ENCODE measurements at places on chromosomes 6 and 20.

DNA sequence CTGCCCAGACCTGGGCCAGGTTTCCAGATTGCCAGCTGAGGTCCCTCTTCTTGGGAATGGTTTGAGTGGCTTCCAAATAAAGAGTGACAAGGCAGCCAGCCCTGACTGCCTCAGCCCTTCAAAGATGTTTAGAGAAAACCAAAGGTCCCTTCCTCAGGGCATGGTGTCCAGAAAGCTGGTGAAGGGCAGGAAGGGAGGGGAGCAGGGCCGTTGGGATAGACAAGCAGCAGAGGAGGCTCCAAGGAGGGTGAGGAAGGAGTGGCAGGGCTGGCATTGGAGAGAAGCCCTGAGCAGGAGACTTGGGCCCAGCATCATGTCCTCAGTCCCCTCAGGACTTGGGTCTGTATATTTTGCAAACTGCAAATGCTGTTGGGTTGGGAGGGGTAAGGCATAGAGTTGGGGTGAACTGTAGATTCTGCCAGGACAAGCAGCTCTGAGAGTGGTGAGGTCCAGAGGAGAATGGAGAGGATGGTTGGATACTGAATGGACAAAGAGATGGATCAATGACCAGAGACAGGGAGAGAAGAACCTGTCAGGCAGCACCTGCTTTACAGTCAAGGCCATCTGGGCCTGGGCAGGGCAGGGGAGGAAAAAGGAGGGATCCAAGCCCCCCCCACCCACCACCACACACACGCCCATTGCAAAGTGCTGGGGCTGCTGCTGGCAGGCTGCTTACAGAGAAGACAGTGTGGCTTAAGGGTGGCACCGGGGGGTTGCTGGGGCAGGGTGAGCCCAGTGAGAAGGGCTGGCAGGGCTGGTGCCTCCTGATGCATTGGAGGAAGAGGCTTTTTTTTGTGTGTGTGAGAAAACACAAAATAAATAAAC lies 5.5 kb upstream of the DSN1 start:
- DNase-seq: no peak

DNA sequence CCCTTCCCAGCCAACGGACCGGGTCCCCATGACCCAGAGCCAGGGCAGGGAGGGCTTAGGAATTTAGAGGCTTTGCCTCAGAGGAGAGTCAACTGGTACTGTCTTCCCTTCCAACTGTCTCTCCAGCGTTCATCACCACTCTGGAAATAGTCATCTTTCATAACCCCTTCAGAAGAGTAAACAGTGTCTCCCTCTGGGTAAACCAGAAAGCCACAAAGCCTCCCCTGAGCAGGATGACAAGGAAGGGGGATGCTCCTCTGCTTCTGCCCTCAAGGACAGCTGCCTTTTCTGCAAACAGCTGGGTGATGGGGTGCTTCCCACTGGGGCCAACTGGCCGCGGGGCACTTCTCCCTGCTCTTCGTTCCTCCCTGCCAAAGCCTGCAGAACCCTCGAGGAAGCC lies 90.1 kb downstream of the PSMG4 start:
- DNase-seq: no peak

- peak; percentile 31 for DNase-seq
These were observed 6.4 kb upstream of the ABHD16B start for GRCh38 chr20:63854766-63855362.

DNA sequence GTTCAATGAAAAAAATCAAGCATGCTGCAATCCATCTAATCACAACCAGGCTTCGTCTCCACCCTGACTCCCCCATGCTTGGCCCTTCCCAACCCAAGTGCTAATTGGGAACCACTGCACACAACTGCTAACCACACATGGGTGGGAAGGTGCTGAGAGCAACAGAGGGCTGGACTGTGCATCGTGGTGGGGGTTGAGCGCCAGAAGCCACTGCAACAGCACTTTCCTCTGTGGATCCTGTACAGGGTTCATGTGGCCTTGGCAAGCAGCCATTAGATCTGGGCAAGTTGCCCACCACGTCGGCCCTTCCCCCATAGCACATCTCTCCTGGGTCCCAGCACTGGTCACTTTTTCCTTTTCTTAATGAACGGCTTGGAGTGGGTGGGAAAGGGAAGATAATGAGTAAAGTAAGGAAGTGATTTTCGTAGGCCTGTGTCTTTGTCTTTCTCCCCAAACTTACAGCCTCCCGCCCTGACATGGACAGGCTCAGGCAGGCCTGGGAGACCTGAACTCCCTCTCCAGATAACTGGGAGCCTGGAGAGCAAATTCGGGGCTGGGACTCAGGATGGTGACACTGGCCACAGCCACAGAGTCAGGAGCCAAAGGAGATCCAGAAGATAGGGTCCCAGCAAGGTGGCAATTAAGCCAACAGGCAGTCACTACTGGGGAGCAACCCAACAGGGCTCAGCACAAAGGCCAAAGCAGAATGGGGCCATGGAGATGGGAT lies 34.4 kb upstream of the MRPS10 start:
- DNase-seq: peak; percentile 20

DNA sequence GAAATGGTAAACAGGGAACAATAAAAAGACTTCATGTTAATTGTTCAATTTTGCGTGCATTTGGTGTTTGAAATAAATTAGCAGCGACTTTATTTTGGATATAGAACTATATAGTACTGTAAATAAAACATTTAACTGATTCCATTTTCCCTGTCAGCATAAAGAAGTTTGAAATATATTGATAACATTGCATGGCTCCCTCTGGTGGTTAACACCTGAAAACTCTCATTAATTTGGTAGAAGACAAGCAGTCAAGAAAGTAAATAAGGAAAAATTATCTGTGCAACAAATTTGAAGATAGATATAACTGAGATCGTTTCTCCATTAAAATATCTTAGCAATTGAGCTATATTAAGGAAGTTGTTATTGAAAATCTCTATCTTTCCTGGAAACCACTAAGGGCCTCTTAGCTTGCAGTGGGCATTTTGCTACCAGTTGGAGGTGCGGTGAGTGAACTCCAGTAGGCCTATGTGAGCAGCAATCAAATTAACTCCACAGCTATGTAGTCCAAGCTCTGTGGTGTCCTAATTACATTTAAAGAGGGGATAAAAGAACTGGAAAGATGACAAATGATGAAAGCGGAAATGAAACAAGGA lies 435.7 kb upstream of the FKBP1C start:
- no peak for DNase-seq

DNA sequence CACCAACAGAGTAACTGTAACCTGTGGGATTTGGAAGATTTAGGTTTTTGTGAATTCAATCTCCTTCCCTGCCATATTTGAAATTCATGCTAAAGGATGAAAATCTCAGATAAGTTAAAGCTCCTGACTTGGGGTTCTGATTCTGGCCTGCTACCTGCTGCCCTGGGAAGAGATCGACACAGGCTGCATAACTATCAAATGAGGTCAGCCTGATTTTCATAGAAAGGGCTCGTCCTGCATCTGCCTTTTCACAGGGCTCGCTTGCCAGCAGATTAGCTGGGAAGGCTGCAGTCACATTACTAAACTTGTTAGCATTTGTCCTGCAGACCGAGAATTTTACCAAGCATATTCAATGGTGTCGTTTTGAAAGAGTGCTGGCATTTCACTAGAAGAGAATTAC lies 14.6 kb downstream of the GCLC start:
- DNase-seq: peak; percentile 6

- DNase-seq: no peak
These were observed 188.1 kb downstream of the UBE3D start for GRCh38 chr6:82877213-82878195.

DNA sequence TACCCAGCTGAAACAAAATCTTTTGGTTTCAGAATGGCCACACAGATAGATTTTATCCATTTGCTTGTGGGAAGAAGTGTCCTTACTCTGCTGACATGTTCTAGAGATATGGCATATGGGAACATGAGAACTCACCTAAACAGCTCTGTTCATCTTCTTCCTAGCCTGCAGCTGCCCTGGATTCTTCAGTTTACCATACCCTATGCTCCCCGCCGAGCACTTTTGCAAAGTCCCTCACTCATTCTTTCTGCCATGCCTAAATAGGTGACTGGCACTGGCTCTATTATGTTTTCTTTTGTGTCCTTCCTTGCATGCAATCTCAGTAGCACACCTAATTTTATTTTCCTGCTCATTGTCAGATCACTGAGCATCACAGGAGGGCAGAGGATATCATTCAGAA lies 293.7 kb upstream of the RSPO3 start:
- DNase-seq: no peak

DNA sequence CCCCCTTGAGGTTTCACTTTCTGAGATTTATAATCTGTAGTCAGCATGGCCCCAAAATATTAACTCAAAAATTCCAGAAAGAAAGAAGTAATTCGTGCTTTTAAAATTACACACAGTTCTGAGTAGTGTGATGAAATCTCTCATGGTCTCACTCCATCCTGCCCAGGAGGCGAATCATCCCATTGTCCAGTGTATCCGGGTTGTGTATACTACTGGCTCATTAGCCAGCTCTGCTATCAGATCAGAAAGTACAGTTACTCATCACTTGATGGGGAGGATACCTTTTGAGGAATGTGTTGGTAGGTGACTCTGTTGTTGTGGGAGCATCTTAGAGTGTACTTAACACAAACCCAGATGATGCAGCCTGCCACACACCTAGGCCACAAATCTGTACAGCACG lies 65.2 kb downstream of the CDC5L start:
- DNase-seq: no peak

GRCh38 chr6:45658958-45659357 lies 281.2 kb upstream of the SUPT3H start:
- DNase-seq: no peak

DNA sequence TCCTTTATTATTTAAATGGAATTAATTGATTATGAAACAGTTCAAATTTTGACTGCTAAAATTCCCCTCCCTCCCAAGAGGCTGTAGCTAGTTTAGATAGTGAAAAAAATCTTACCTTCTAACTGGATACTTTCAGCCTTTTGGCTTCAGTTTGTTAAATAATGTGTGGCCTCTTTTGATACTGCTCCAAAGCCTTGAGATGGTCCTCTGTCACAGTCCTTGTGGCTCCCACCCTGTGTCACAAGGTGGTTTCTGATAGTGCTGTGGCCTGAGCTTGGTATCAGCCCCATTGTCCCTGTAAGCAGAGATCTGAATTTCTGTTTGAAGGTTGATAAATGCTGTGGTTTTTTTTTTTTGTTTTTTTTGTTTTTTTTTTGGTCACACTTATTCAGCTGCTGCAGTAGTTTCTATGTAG lies 20.8 kb downstream of the PANK2 start:
- DNase-seq: no peak

- no peak for DNase-seq
These were observed 35.8 kb downstream of the RREB1 start for GRCh38 chr6:7143476-7143974.

DNA sequence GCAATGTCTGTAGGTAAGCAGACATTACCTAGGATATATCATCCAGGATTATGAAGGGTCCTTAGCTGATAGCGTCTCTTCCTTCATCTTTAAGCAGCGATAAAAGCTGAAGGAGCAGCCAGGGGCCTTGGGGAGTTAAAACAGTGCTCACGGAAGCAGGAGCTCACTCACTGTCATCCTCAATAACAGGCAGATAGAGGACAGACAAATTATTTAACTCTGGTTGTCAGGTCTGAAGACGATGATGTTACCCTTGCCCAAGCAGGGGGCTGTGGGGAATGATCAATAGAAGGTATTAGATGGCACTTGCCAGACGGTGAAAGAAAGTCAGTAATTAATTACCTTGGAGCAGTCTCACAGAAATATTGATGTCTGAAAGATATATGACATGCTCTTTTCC lies 12.6 kb upstream of the SPATS1 start:
- no peak for DNase-seq

GRCh38 chr20:25198663-25199383 lies 3.3 kb downstream of the ENTPD6 start:
- DNase-seq: no peak

DNA sequence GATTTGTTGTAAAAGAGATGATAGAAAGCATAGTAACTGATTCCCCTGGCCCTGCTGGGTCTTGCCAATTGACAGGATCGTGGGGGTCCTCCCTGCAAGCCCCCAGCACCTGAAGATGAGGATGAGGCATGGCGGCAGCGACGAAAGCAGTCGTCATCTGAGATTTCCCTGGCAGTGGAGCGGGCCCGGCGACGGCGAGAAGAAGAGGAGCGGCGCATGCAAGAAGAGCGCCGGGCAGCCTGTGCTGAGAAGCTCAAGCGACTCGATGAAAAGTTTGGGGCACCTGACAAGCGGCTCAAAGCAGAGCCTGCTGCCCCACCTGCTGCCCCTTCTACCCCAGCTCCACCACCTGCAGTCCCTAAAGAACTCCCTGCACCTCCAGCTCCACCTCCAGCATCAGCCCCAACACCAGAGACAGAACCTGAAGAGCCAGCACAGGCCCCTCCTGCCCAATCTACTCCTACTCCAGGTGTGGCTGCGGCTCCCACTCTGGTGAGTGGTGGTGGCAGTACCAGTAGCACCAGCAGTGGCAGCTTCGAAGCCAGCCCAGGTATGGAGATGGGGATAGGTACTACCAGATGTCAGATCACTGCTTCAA lies 7.3 kb downstream of the PRRC2A start:
- DNase-seq: no peak

- peak; percentile 9 for DNase-seq
These were observed 184.2 kb downstream of the LY86 start for GRCh38 chr6:6772751-6773150.

- peak; percentile 98 for DNase-seq
These were observed 79.8 kb downstream of the KIF13A start for GRCh38 chr6:17907406-17908229.

- no peak for DNase-seq
These were observed 14.0 kb downstream of the POM121L2 start for GRCh38 chr6:27297857-27298730.

GRCh38 chr20:59835057-59835447 lies 98.4 kb downstream of the SYCP2 start:
- DNase-seq: peak; percentile 29

GRCh38 chr6:142907544-142907943 lies 37.4 kb downstream of the HIVEP2 start:
- no peak for DNase-seq

GRCh38 chr6:753486-753885 lies 60.5 kb upstream of the EXOC2 start:
- DNase-seq: no peak

DNA sequence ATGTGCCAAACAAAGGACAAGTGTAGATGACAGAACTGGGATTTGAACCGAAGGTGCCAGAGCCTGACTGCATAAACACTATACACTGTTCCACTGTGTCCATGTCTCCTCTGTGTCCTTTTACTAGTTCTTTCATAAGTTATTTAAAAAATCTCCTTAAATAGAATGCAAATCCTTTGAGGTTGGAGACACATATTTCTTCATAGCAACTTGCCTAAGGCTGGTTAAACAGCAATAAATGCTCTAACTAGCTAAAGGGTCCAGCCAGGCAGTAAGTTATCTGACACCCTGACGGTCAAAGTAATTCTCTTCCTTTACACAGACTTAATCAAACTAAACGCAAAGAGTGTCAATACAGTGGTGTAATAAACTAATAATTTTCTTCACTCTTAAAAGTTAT lies 76.2 kb upstream of the TRAF3IP2 start:
- no peak for DNase-seq

Measured in cardiac muscle cell (in vitro differentiated cells and primary cell).